Smooth muscle cell of the umbilical artery (primary cell): ENCODE measurements at places on chromosomes 3 and 15. TPM values are rescaled to one million over a fixed set of nuclear protein-coding genes. Genes with fewer than 3 reads are reported as not detected.

The ATP13A5 gene
- total RNA-seq: not detected in 2 replicates

The TM4SF4 gene
- total RNA-seq: not detected in 2 replicates

The ALG3 gene
- 41.1 and 49.0 TPM in 2 replicates for total RNA-seq

The SAMD7 gene
- not detected in 2 replicates for total RNA-seq

The DNAH12 gene
- total RNA-seq: 0.37 and 0.59 TPM in 2 replicates

The IGSF11 gene
- 0.14 TPM in 1 of 2 replicates, not detected in the other for total RNA-seq

The DNAJC17 gene
- 7.7 and 27.2 TPM in 2 replicates for total RNA-seq

The POLQ gene
- 0.59 and 5.7 TPM in 2 replicates for total RNA-seq

The LEKR1 gene
- 0.14 and 0.59 TPM in 2 replicates for total RNA-seq

The LRRC15 gene
- 2.2 and 2.4 TPM in 2 replicates for total RNA-seq

The COL8A1 gene
- total RNA-seq: 197 and 316 TPM in 2 replicates

The P2RY14 gene
- total RNA-seq: not detected in 2 replicates

The SLC28A2 gene
- not detected in 2 replicates for total RNA-seq

The HTR3E gene
- total RNA-seq: not detected in 2 replicates

The LRRC2 gene
- total RNA-seq: under 0.01 and 0.23 TPM in 2 replicates

The SLC41A3 gene
- total RNA-seq: 43.7 and 53.7 TPM in 2 replicates

The AMIGO3 gene
- 0.30 TPM in 1 of 2 replicates, not detected in the other for total RNA-seq

The GLT8D1 gene
- total RNA-seq: 164 and 174 TPM in 2 replicates

The GOLGA8G gene
- under 0.01 TPM in 1 of 2 replicates, not detected in the other for total RNA-seq

The ROBO2 gene
- 2.4 and 2.8 TPM in 2 replicates for total RNA-seq

The NR2E3 gene
- under 0.01 and 0.65 TPM in 2 replicates for total RNA-seq

The PPM1L gene
- total RNA-seq: 0.74 and 0.89 TPM in 2 replicates

The TMEM207 gene
- not detected in 2 replicates for total RNA-seq

The MCCC1 gene
- total RNA-seq: 17.8 and 18.4 TPM in 2 replicates

The SPATA12 gene
- not detected in 2 replicates for total RNA-seq

The CA12 gene
- 98.9 and 366 TPM in 2 replicates for total RNA-seq

The PCNP gene
- 99.2 and 127 TPM in 2 replicates for total RNA-seq

The RARB gene
- 50.8 and 51.6 TPM in 2 replicates for total RNA-seq

The BMF gene
- total RNA-seq: 0.14 and 1.8 TPM in 2 replicates

The BCL2A1 gene
- total RNA-seq: 2.1 and 2.2 TPM in 2 replicates

The GANC gene
- total RNA-seq: 14.6 and 15.4 TPM in 2 replicates

The IMPG2 gene
- total RNA-seq: 0.28 and 0.59 TPM in 2 replicates

The GYG1 gene
- total RNA-seq: 38.3 and 39.7 TPM in 2 replicates
